Right lobe of liver (tissue), 6 donors: ENCODE measurements at places on chromosomes 3 and 15.

GRCh38 chr3:150409512-150410310, 1.6 kb downstream of the TSC22D2 start:
- peak; percentile 81 for DNase-seq

DNA sequence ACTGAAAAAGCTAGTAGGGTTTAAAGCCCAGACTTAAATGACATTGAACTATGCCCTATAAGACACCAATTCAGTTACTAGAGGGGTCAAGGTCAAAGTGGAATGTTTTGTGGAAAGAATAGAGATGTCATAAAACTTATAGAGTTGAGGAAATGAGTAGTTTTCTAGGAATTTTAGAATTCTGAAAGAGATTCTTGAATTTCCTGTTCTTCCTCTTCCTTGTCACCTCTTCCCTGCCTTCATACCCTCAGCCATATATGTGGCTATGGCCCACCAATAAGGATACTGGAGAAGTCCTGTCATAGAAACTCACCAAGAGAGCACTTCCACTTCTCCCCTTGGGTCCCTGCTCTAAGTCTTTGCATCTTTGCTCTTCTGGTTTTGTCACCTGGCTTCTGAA, 104.9 kb upstream of the TGFBR2 start:
- no peak for DNase-seq

DNA sequence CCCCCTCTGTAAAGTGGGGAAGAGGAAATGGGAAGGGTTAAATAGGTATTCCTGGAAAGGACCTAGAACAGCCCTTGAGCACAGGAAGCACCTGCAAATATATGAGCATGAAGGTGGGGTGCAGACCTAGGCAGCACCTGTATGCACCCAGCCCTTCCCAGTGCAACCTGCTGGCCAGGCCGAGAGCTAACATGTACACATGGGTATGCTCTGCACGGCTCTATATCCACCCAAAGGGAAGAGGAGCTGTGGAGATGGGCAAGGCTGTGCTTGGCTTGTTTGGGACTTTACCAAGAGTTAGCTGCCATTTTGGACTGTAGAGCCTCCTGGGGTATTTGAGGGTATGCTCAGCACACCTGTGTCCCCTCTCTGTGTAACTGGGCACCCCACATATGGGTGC, 171.2 kb downstream of the KLF13 start:
- DNase-seq = no peak

GRCh38 chr3:147736226-147736625, 327.1 kb downstream of the ZIC1 start:
- DNase-seq = no peak

DNA sequence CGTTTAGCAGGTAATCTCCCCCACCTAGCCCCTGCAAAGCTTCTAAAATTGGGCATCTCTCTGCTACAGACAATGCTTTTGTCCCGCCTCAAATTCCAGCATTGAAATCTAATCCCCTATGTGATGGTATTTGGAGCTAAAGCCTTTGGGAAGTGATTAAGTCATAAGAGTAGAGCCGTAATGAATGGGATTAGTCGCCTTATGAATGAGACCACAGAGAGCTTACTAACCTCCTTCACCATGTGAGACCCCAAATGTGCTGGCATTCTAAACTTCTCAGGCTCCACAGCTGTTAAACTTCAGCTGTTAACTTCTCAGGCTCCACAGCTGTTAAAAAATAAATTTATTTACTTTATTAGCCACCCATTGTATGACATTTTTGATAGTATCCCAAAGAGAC, 374.2 kb upstream of the BCHE start:
- no peak for DNase-seq

GRCh38 chr15:97728791-97729190, 231.7 kb upstream of the ARRDC4 start:
- DNase-seq = no peak

DNA sequence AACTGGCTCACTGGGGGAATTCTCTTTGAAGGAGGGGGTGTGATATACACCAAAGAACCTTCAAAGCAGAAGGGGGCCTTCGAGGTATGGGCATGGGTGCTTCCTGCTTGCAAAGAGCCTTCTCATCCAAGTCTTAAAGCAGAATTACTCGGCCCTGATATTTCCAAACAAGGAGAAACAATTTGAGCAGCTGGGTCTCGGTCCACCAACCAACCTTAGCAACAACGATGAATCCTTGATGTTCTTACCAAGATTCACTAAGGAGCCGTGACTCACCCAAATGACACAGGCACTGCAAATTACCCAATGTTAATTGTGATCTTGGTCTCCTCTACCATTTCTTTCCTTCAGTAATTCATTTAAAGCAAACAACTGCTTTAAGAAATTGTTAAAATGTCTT, 7.7 kb downstream of the HOMER2 start:
- no peak for DNase-seq

- DNase-seq = no peak
Observed at GRCh38 chr3:194686816-194687637, 1.3 kb downstream of the FAM43A start.

- DNase-seq = peak; percentile 68
Observed at GRCh38 chr3:49554633-49555265, 472 bp downstream of the BSN start.

GRCh38 chr3:27208961-27209616, 160.1 kb downstream of the NEK10 start:
- no peak for DNase-seq

DNA sequence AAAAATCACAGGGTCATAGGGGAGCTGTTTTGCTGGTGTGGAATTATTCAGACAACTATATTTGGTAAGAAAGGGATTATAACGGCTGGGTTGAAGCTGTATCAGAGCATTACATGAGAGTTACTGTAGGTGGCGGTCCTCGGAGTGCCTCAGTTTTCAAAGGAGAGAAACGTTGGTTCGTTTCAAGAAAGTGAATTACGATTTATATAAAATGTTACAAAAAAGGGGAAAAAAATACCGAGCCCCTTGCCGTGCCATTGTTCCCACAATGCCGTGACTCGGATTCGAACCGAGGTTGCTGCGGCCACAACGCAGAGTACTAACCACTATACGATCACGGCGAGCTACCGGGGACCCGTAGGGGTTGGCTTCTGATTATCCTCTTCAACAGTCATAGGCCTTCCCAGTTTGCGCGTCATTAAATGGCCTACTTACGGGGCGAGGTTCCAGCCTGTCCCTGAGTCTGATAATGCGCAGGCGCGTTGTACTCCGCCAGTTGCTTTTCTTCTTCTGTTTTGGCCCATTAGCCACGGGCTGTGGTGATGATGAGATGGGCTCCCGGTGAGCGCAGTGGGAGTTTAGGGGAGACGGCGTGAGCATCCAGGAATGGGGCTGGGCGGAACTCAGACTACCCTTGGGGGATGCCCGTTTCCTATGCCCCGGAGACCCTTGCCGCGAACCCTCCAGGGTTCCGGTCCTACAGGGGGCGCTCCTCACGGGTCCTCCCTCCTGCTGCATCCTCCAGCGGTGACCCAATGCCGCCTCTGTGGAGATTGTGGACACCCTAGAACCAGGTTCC, 10.8 kb upstream of the SHF start:
- DNase-seq = peak; percentile 94

GRCh38 chr3:8438507-8439079, 63.0 kb upstream of the LMCD1 start:
- DNase-seq = no peak

GRCh38 chr3:188529228-188529627, 375.3 kb downstream of the LPP start:
- no peak for DNase-seq

- DNase-seq = no peak
Observed at GRCh38 chr3:52087731-52088130, 31.4 kb upstream of the DUSP7 start.

DNA sequence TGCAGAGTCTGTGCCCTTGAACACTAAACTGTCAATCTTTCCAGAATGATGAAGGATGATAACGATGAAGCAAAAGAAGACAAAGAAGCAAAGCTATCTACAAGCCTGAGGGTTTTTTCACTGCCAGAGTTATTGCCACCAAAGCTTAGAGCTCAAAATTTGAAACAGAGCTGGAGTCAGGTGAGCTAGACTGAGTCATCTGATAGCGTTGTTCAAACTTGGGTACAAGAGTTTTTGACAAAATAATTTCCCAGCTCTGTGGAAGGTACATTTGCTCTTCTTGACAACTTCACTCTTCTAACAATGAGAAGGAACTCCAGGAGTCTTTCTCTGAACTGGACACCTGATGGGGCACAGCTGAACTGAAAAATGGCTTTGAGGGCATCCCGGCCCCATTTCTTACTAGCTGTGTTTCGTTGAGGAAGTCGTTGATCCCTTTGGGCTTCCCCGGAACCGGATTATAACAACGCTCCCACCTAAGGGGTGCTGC, 715 bp downstream of the MCCC1 start:
- no peak for DNase-seq

- no peak for DNase-seq
Observed at GRCh38 chr3:139629033-139629432, 48.7 kb downstream of the NMNAT3 start.

GRCh38 chr15:88719654-88720053, 80.8 kb downstream of the ISG20 start:
- no peak for DNase-seq

GRCh38 chr3:179608931-179609720, 4.5 kb downstream of the NDUFB5 start:
- no peak for DNase-seq

- no peak for DNase-seq
Observed at GRCh38 chr3:71304684-71305083, 278.8 kb downstream of the FOXP1 start.

- DNase-seq = no peak
Observed at GRCh38 chr3:36379872-36380220, 458 bp upstream of the STAC start.

- no peak for DNase-seq
Observed at GRCh38 chr3:13024765-13025065, 48.5 kb downstream of the IQSEC1 start.

- peak; percentile 62 for DNase-seq
Observed at GRCh38 chr3:72347819-72348319, 500.4 kb downstream of the SHQ1 start.

- DNase-seq = no peak
Observed at GRCh38 chr15:96035091-96035490, 295.4 kb upstream of the NR2F2 start.

DNA sequence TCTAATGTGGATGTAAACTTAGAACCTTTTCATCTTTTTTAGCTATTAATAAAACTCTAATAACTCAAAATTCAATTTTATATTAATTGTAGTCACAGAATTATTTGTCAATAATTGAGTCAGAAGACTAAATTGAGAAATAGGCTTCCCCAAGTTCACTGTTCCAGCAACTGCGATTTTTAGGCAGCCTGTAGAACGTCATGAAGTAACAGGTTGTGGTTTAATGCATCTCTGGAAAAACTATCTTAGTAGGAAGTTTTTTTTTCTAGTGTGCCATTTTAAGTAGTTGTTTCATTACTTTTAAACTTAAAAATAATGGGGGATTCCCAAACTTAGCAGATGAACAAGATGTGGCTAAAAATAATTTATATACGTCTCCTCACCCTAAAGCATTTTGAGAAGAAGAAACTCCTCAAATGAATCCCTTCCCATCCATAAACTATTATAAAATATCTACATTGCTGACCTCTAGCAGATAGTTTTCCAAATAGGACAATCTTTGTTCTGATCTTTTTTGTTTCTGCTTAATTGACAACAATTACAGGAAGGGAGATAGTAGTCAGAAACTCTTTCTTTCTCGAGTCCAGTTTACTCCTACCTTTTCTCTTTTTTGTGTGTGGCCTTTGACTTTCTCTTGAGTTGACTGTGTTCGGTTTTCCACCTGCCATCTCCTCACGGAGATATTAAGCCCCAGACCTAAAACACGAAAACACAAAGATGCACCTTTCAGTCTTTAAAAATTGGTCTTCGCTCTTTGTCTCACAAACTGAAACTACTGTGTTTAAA, 43.1 kb downstream of the LRCH3 start:
- no peak for DNase-seq

DNA sequence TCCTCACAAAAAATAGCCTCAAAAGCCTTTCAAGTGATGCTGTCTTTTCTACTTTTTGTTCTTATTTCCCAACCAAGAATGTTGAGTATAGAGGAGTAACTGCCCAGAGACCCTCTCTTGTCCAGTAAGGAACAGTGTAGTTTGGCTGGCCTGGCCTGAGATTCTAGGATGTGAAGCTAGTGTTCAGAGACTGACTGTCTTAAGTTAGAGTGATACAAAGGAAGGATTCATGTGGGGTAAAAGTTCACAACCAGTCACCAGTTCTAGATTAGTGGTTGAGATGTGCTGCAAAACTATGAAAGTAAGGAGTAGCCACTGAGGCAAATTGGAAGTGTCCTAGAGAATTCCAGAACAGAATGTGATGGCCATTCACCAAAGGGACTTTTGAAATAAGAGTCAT, 49.1 kb downstream of the RSRC1 start:
- DNase-seq = no peak

DNA sequence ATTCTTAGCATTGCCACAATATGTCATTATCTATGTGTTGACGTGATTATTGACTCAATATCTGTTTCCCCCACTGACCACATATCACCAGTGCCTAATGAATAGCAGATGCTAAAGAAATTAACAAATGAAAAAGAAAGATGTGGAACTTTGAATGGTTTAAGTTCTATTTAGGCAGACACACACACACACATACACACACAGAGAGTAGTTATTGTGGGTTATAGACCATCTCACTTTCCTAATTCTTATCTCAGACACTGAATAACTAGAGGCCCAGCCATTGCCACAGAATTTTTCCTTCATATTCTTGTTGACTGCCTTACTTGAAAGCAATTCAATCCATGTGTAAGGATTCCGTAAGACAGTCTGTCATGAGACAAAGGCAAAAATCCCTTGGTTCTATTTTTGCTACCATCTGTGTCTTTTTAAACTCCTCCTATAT, 61.9 kb upstream of the PHLDB2 start:
- no peak for DNase-seq

- no peak for DNase-seq
Observed at GRCh38 chr3:132966374-132966773, 71.8 kb upstream of the TMEM108 start.

DNA sequence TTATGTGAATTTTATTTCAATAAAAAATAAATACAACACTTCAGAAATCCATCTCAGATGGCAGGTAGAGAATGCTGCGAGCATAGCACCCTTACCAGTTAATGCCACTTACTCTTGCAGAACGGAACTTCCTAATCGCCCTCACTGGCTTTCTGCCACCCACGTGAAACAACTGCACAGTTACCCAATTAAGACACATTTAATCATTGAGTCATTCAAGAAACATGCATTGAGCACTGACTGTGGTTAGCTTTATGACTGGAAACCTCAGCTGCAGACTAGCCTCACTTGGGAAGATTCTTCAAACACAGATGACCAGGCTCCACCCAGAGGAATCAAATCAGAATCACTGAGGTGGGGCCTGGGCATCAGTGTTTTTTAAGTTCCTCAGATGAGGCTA, 5.6 kb upstream of the MFGE8 start:
- peak; percentile 34 for DNase-seq

GRCh38 chr3:38137615-38138348, 679 bp upstream of the MYD88 start:
- no peak for DNase-seq

DNA sequence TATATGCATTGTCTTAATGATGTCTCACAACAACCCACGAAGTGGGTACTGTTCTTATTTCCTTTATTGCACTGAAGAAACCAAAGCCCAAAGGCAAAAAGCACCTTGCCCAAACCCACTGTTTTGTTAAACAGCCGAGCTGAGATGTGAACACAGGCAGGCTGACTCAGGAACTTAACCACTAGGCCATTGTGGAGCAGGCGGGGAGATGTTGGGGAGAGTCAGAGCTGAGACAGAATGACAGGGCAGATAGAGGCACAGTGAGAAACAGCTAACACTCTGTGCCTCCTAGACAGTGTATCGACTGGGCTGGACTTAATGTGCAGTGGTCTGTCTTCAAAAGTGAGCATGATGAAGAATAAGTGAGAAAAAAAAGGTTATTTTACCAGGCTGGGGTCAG, 56.5 kb downstream of the RPLP1 start:
- no peak for DNase-seq
